ENCODE measurements at places on chromosomes 5 and 9.

- DNase-seq: no peak
Observed at GRCh38 chr5:91591076-91591475, 208.0 kb upstream of the ARRDC3 start.

- no peak for DNase-seq
Observed at GRCh38 chr5:67141644-67142043, 55.0 kb downstream of the CD180 start.

DNA sequence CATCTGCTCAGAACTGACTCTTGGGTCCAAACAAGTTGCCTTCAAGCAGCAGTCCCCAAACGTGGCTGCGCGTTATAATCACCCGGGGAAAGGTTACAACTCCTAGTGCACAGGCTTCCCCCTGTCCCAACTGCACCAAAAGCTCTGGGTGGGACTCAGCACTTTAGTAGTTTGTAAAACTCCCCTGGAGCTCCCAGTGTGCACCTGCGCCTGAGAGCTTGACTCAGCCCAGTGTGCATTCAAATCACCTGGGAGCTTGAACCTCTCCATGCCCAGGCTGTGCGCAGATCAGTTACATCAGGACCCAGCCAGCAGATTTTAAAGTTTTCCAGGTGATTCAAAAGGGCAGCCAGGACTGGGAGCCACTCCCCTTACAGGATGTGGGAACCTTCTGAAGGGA, 151.4 kb downstream of the COL23A1 start:
- no peak for DNase-seq

DNA sequence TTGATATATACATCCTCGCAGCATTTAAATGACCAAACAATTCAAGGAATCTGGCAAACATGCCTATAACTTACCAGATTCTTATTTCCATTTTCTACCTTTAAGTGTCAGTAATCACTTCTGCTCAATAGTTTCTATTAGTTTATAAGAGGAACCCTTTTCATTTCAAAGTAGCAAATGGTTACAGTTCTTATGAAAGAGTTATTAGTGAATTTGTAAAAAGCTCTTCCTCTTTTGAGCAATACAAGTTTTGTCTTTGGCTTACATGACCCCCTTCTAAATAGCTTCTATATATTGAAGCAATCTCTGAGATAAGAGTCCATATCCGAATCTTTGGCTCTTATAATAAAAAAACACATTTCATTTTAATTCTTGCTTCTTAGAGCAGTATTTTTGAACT, 42.0 kb downstream of the ELL2 start:
- no peak for DNase-seq

DNA sequence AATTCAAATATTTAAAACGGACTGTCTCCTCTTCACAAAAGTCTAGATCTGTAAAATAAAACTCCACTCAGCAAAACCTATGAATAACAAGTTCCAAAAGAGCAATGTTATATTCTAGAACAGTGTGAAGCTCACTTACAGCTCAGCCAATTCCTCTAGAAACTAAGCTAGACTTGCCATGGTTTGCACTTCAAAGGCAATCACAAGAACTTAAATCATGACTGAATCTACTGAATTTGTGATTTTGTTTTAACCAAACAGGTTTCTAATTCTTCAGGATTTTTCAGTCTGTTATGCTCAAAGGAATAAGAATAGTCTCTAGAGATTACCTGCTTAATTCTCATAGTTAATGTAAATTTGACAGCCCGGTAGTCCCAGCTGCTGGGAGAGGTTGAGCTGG, 1.4 kb upstream of the PKD2L2 start:
- DNase-seq: no peak

GRCh38 chr9:113635586-113635985, 172.1 kb downstream of the RGS3 start:
- no peak for DNase-seq

- no peak for DNase-seq
Observed at GRCh38 chr5:128774605-128775004, 190.7 kb upstream of the SLC27A6 start.

DNA sequence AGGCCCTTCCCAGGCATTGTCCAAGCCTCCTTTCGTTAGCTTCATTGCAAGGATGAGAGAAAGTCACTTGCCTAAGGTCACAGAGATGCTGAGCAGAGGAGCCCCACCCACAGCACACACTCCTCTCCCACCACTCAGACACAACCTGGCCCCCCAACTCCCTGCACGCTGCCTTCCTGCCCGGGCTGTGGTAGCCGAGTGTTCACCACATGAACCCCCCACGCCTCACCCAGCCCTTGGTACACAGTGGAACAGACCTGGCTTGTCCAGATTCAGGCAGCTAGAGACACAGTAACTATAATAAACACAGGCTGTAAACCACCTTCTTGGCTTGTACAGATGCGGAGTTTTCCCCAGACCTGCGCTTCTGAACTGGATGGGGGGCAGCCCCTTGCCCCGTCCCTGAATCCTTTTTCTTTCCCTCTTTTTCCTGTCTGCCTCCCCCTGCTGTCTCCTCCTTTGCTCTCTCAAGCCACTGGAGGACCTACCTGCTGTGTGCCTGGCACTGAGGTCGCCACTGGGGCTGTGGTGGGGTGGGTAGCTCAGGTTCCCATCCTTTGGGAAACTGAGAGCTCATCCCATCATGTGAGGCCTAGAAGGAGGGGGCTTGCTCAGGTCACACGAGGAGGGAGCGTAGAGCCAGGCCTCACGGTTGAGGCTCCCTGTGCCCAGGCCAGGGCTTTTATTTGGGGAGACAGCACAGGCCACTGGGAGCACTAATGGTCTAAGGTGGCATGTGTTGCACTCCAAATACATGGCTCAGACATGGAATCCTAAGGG, 55.7 kb upstream of the SYNPO start:
- DNase-seq: no peak

- no peak for DNase-seq
Observed at GRCh38 chr9:78314953-78315870, 18.3 kb downstream of the PSAT1 start.

DNA sequence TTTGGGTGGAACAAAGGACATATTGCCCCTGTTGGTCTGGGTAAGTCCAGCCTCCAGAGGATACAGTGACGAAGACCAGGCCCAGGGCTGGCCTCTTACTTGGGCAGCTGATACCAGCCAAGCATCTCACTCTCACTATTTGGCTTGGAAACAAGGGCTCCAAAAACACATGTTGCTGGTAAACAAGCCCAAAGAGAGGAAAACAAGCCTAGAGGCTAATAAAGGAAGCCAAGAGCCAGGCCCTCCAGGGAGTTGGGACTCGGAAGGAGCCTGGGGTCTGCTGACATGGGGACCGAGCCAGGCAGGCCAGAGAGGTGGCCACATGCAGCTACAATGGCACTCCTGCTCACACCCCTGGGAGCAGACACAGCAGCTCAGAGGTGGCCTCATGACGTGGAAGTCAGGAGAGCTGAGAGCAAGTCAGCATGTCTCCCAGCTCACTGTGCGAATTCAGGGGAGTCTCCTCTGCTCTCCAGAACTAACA, 5.7 kb downstream of the SPARC start:
- no peak for DNase-seq

- no peak for DNase-seq
Observed at GRCh38 chr9:91942201-91942600, 7.8 kb downstream of the ROR2 start.

DNA sequence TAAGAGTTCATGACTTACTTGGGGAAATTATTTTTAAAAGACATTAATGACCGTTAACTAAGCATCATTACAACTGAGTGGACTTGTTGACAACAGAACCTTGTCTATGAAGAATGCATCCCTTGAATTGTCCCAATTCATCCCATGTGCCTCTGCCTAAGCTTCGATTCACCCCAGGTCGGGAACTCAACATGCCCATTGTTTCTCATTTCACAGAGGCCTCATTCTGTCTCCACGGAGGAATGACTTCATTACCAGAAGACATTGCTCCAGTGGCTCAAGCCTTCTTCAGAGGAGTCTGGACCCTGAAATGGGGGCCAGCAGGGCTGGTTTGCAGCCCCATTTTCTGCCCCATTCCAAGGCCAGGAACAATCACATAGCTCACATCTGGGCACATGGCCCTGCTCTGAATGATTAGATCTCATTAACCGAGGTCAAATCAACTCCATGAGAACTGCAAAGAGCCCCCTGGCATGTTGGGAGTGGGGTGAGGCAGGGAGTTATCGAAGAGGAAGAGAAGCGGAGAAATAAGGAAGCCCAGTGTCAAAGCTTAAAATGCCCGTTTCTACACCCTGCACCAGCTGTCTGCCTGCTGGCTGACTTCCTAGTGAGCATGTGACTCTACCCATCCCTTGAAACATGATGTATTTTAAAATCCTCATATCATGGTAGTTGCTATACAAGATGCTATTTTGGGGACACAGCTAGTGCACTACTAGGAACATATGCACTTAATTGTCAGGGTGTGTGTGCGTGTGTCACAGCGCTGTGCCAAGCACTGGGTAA, 137.3 kb downstream of the LHFPL2 start:
- DNase-seq: no peak

- no peak for DNase-seq
Observed at GRCh38 chr5:83428126-83428525, 43.4 kb upstream of the VCAN start.

DNA sequence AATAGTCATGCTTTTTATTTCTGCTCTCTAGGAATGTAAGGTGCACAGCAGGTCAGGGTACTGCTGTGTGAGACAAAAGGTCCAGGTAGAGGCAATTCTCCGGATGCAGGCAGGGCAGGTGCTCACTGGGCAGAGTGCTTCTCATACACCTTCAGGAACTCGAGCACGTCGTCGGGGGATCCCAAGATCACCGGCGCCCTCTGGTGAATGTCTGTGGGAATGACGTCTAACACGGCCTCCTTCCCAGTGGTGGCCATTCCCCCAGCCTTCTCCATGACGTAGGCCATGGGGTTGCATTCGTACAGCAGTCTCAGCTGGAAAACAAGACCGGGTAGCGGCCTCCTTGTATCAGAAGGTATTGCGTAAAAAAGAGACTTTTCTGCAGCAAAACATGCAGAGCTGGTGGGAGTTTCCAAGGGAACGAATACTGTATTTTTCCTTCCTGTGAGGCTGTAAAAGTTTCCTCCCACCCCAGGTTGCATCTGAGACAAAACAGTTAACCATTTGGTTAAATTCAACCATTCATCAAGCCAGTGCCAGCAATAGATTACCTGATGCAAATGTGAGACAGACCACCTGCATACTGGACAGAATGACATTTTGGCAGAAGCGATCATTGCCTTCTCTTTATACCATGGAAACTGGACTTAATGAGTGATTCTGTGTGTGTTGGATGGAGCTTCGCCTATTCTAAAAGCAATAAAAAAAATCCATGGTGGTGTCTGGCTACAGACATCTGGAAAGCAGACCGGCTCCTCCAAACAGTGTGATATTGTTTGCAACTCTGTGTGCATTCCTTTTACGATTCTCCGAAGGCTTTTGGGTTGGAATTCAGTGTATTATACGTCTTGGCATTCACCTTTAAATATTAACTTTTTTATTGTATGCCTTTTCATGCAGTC, 9.9 kb upstream of the FBP2 start:
- DNase-seq: peak; percentile 25

- no peak for DNase-seq
Observed at GRCh38 chr9:124502711-124503702, 4.2 kb downstream of the NR5A1 start.

- DNase-seq: no peak
Observed at GRCh38 chr9:121865884-121866283, 214.4 kb downstream of the DAB2IP start.

DNA sequence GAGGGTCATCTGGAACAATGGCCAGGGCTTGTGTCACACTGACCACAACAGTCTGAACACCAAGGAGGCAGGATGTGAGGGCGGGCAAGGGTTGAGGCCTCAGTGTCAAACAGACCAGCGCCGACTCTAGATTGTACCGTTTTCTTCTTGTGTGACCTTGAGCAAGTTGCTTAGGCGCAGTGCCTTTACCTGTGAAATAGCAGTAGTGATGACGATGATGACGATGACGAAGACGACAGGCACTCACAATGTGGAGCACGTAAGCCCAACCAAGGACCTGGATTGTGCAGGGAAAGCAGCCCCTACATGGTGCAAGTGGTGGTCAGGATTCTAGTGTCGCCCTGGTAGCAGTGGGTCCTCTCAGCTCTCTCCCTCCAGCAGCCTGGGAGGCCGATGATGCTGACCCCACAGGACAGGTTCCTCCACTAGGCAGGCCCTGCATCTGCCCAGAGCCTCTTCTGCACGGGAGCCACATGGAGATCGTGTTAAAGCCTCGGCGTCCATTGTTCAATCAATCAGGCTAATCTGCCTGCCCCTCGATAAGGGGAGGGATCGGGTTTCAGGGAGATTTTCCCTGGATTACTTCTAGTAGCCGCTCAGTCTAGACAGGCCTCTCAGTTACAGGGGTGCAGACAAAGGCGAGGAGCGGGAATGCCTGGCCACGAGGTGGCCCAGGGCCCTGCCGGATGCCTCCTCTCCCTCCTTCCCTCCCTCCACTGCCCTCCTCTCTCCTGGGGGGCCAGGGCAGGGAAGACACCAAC, 91.7 kb downstream of the MACROH2A1 start:
- DNase-seq: no peak

- no peak for DNase-seq
Observed at GRCh38 chr5:170551076-170551475, 47.3 kb downstream of the KCNIP1 start.

DNA sequence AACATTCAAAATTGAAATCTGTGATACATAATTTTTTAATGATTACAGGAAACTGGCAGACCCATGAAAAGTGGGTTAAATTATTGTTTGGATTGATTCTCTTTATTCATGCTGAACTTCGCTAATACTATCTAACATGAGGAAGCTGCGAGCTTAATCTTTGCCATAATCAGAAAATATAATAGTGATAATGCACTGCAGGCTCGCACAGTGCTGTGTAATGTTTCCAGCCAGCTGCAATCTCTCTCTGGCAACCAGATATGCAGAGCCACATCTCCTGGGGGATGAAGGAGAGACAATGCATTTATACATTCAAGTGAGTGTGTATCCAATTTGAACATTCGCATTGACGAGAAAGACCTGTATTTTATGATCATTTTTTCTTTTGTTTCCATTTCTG, 669.7 kb upstream of the RGMB start:
- DNase-seq: no peak

- no peak for DNase-seq
Observed at GRCh38 chr5:91925249-91925648, 542.1 kb upstream of the ARRDC3 start.

DNA sequence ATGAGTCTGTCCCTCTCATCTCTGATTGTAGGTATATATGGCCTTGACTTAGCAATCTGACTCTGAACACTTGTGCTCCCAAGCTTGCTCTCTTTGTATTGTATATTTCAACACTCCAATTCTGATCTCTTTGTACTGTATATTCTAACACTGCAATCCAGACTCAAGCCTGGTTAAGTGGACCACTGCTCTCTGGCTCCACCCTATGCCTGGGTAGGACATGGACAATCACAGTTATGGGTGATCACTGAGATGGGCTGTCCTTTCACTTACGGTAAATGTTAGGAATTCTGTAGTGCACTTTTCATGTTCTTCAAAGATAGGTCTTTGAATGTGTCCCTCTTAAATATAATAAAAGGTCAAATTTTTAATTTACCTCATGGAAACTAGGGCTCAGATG, 165.1 kb downstream of the TLR4 start:
- no peak for DNase-seq

DNA sequence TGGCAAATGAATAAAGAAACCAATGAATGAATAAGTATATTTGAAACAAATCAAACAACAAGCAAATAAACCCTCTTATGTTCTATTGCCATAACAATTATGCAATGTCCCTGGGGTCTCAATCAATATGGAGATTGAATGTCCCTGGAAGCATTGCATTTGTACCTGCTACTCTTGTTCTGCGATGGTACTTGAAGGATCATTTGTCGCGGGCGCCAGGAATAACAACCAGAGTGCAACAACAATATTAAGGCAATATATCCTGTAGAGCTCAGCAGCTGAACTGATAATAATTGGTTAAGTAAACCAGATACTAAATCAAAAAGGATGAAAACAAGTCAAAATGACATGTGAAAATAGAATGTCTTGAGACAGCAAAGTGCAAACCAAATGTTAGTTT, 1001.9 kb upstream of the NUDT12 start:
- DNase-seq: no peak

All from activated CD4-positive, CD25-positive, alpha-beta regulatory T cell (primary cell).